ENCODE measurements at places on chromosomes 4 and X.

- no peak for DNase-seq
These were observed 65.4 kb downstream of the SPRY1 start for GRCh38 chr4:123462007-123462406.

- no peak for DNase-seq
These were observed 902.1 kb upstream of the LCORL start for GRCh38 chr4:18923496-18924161.

DNA sequence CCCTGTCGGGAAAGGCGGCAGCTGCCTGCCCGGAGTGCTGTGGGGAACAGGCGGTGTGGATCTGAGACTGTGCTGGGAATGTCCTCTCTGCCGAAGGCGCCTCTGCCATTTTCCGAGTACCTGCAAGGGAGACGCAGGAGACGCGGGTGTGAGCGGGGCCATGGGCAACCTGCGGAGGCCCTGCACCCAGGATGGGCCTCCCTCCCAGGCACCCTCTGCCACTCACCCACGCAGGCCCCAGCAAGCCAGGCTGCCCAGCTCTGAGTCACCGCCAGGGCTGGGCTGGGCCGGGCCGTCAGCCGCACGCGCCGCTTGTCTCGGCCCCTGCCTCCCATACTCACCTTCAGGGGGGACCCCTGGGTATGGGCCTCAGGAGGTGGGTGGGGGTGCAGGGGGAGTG is 3.5 kb upstream of the FGFR3 start:
- DNase-seq = no peak

DNA sequence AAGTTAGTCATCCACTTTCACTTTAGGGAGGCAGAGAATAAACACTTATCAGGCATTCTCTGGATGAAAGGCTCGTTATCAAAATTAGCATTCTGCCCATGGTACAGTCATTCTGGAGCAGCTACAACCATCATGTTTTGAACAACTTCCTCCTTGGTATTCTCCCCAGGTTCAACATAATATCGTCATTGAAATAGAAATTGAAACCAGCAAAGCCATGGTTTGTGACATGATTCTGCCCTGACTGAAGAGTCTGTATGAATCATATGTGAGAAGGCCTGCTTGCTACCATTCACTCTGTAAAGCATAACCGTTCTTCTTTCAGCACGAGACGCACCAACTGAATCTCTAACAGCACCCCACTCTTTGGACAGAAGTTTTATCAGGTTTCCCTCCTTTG is 127.5 kb upstream of the RADX start:
- DNase-seq = no peak

DNA sequence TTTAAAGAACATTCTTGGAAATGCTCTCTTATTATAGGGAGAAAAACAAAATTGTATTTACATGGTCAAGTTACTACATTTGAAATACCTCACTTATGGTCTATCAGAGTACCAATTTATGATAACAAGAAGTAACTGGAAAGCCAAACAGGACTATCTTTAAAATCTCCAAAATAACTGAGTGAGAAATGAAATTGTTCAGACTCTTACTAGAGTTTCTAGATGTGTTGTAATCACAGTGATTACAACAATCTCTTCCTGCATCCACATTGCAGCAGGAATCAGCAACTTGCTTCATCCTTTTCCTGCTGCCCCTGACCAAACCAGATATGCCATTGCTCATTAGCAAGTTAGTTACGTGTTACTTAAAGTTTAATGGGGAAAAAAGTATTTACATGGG is 245.2 kb upstream of the SMIM31 start:
- DNase-seq = no peak

GRCh38 chr4:35520059-35520458 is 724.3 kb downstream of the ARAP2 start:
- no peak for DNase-seq

DNA sequence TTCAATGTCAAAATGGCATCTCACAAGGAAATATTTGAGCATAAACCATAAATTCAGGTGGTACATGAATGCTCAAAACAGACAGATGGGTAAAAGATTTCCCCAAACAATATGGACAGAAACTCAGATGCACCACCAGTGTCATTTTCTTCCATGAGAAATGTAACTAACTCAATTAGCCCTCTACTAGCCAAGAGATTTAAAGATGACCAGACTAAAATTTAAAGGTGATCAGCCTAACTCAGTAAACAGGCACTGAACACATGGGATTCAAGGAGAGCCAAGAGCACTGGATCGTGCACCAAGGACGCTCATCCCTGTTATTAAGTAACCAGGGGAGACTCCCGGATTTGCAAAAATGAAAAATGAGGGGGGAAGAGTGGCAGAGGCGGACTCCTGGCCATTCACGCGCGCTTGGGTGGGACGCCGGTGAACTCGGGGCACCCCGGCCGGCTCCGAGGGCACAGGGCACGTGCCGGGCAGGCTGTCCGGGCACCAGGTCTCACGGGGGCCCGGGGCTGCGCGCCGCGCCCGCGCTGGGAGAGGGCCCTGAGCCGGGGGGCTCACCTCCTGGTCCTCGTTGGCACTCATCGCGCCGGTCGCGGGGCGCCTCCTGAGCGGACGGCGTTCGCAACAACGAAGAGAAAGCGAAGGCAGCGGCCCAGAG is 490 bp downstream of the RWDD4 start:
- no peak for DNase-seq

- no peak for DNase-seq
These were observed 111.0 kb downstream of the RASGEF1B start for GRCh38 chr4:81360737-81361136.

DNA sequence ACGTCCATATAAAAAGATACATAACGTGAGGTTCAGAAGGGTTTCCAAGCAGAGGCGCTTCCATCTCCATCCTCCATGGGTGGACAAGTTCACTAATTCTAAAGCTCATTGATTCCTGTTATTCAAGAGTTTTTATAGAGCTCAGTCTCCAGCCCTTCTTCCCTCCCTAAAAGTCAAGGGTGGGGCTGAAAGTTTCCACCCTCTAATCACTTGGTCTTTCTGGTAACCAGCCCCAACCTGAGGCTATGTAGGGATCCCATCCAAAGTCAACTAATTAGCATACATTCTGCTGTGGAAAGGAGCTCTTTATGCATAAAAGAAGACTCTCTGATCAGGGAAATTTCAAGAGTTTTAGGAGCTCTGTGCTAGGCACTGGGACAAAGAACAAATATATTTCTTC is 46.9 kb upstream of the VEGFC start:
- no peak for DNase-seq

Measured in stimulated activated CD8-positive, alpha-beta memory T cell treated with anti-CD3 and anti-CD28 coated beads, Interleukin-7, amount 100 ng/mL, for 1 hour (primary cell).